ENCODE measurements at places on chromosomes 6 and 20.

DNA sequence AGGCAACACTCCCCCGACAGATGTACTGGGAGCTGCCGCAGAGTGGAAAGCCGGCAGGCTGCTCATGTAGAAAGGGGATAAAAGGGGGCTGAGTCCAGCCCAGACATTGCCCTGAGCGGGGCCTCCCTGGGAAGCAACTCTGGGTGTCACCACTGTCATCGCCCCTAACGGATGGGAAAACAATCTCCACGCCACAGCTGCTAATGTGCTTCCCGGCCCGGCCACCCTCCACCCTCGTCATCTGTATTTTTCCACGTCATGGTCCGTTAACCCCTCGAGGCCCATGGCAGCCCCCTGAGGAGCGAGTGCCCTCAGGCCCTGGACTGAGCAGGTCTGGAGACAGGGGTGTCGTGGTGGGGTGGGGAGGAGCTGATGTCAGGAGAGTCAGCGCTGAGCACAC is 227.4 kb downstream of the DLL1 start:
- no peak for DNase-seq

DNA sequence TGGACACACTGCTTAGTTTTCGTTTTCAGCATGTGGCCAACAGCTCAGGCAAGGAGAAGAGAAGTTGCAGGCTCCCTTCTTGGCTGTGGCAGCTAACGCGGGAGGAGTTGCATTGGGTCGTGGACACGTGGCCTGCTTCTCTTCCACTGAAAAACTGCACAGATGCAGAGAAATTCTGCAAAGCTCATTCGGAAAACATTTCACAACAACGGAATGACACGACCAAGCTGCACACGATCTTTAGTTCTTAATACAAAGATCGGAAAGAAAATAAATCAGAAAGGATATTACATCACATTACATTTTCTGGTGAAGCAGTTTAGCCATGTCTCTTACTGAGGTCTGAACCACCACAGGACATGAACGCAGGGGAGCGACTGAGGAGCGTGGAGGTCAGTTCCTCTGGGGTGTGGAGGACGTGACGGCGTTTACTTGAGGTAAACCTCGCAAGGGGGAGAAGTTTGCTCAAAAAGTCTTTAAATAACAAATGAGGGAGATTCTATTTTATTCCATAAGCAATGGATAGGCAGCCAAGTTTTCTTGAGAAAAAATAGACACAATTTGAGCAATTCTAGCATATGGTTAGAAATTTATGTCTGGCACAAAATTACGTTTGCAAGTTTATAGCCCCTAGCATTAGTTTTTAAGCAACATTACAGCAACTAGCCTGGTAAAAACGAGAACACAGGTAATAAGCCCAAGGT is 178.3 kb downstream of the THBS2 start:
- DNase-seq, result peak; percentile 87

GRCh38 chr6:45563041-45563440 is 185.3 kb upstream of the SUPT3H start:
- no peak for DNase-seq

DNA sequence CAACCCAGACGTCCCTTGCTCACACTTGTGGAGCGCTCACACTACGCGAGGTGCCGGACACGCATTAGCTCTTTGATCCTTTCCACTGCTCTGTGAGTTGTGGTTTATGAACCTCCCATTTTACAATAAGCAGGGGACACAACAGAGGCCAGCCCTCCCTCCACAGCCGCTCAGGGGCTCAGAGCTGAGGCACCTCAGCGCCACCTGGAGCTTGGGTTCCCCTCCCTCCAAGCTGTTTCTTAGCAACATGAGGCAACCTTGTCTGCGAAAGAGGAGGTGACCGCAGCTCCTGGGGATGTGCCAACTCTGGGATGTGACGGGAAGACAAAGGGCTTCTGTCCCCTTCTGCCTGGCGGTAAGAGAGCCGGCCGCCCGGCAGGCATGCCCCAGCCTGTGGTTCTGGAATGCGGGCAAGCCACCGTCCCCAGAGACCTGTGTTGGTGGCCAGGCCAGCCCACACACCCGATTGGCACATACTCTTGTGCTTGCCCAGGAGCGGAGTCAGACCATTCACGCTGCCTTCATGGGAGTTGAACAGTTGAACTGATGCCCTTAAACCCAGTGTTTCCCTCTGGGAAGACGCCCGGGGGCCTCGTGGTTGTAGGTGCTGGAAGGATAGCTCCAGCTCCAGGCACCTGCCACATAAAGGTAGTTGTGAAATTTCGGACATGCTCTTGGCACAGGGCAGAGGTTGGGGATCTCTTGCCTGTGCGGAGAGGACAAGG is 44.5 kb downstream of the RBM38 start:
- DNase-seq, result peak; percentile 14

GRCh38 chr6:43950051-43950605 is 177.1 kb downstream of the MRPL14 start:
- no peak for DNase-seq

Measured in fibroblast of gingiva (primary cell).